ENCODE measurements at places on chromosomes 2 and 18.

DNA sequence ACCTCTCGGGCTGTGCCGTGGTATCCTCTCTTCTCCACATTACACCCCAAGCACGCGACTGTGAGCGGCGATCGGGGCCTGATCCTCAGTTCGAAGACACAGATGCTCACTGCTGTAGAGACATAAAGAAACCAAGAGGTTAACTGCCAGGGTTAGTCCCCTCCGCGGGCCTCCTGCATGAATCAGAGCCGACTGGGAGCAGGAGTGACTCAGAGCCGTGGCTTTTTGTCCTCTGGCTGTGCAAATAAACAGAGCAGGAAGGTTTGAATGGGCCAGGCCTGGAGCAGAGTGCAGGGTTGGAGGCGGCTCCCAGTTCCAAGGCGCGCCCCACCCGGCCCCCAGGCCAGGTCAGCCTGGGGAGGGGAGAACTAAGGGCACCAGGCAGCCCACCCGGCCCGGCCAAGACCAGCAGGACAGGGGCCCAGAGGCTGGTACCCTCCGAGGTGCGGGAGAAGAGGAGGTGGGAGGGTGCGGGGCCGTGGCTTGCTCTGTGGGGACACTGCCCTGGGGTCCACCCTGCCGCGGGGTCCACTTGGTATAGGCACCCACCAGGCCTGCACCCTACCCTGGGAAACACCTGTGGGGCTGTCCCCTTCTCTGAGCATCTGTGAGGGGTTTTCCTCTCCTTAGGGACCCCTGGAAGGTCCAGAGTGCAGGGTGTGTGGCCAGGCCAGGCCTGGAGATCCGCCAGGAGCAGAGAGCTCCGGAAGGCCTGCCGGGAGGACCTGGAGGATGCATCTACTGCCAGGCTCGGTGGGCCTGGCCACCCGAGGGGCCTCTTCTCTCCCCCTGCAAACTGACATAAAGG, 16.5 kb downstream of the TWIST2 start:
- no peak for DNase-seq

- DNase-seq = no peak
Measured at GRCh38 chr18:48957136-48957535, 6.4 kb upstream of the SMAD7 start.

DNA sequence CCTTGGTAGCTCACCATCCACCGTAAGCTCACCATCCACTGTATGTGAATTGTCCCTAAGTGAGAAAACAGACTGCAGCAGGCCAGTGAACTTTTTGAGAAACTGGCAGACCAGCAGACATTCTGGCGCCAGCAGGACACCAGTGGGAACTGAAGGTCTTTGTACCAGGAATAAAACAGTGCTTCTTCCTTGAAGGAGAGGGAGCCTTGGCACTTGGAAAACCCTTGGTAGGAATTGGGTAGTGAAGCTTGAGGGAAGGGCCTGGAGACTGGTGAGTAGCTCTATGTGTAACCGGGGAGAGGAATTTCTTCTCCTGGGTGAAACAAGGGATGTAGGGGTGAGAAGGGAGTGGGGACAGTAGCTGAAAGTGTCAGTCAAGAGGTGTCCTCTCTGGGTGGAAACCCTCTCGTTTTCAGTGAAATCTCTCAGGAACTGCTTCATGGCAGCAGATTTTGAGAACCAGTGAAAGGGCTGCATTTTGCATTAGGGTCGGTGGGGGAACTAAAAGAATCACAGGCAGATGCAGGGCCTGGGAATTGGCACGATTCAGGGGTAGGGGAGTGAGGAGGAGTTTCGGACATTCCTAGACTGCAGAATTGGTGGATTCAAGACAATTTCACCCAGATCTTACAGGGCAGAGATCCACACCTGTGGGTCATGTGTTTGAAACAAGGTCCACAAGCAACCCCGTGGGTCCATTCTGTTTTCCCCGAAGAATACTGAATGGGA, 131.5 kb upstream of the DLX2 start:
- no peak for DNase-seq

GRCh38 chr2:240165034-240165433, 24.6 kb upstream of the OTOS start:
- no peak for DNase-seq

DNA sequence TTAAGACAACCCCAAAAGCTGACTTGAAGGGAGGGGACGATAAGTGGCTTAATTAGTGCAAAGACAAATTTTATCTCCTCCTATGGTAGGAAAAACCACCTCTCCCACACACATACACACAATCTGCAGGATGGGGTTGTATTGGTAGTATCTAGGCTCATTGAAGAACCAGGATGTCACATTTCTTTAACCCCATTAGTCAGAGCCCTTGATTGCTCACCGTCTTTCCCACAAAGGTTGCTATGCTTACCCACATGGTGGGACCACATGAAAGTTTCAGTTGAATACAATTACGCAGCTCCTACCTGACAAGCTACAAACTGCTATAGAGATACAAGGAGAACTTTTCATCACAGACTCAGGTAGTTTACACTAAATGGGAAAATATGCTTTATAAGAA, 765.0 kb upstream of the CELF4 start:
- DNase-seq = no peak

DNA sequence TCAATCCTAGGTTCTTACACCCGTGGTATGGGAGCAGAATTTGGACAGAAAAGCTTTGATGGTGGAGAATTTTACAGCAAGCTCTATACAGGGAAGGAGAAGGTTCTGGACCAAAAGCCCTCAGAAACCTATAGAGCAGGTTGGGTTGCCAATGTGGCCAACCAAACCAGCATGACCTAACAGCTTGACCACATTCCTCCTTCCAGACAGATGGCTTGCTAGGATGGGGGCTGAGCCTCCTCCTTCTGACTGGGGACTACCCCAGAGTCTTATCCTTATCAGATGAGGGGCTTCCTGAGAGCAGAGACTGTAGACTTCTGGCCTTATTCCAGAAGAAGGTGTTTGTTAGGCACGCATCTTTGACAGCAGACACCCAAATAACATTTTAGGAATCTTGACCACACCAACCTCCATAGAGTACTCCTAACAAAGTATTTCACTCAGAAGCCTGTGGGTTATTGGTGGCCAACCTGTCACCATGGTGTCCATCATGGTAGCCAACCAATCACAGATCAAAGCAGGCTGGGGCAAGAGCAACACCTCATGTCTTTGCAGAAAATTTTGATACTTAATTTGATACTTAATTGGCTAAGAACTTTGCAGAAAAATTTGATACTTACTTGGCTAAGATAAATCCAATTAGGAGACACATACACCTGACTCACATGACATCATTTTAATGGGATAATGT, 34.8 kb upstream of the EPAS1 start:
- DNase-seq = no peak

DNA sequence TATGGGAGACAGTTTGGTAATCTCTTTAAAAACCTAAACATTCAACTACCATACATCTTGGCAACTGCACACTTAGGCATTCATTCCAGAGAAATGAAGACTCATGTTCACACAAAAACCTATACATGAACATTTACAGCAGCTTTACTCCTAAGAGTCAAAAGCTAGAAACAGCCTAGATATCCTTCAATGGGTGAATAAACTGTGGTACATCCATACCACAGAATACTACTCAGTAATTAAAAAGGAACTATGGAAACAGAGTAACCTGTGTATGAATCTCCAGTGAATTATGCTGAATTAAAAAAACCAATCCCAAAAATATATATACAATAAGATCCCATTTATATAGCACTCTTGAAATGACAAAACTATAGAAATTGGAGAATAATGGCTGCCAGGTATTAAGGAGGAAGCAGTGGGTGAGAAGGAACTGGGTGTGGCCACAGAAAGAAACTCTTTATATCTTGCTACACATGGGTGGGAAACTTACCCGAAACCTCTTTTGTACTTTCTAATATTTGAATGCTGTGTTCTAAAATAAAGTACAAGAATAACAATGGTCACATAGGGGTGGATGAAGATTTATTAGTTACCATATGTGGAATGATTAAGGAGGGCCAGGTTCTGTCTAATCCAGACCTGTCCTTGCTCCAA, 13.7 kb downstream of the SESTD1 start:
- DNase-seq = no peak

DNA sequence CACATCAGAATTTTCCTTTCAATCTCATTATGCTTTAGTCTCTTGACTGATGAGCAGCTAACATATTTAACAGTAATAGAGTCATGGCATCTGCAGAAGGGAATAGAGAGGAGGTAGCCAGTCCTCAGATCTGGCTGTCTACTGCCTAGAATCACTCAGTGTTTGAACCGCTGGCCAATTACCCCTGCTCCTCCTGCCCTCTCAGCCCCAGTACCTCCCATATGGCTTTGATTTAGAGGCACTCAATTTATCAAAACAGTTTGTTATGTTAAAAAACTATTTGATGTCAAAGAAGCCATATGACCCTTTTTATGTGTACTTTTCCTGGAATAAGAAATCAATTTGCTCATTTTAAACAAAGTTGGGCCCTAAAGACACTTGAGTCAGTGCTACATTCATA, 355.2 kb downstream of the CMPK2 start:
- DNase-seq = no peak

- DNase-seq = no peak
Measured at GRCh38 chr2:212936572-212936971, 214.8 kb downstream of the IKZF2 start.

- no peak for DNase-seq
Measured at GRCh38 chr2:60498127-60498815, 55.2 kb downstream of the BCL11A start.

GRCh38 chr2:163527381-163527780, 208.4 kb downstream of the FIGN start:
- DNase-seq = no peak

GRCh38 chr2:192500550-192501200, 305.9 kb upstream of the TMEFF2 start:
- DNase-seq = no peak

DNA sequence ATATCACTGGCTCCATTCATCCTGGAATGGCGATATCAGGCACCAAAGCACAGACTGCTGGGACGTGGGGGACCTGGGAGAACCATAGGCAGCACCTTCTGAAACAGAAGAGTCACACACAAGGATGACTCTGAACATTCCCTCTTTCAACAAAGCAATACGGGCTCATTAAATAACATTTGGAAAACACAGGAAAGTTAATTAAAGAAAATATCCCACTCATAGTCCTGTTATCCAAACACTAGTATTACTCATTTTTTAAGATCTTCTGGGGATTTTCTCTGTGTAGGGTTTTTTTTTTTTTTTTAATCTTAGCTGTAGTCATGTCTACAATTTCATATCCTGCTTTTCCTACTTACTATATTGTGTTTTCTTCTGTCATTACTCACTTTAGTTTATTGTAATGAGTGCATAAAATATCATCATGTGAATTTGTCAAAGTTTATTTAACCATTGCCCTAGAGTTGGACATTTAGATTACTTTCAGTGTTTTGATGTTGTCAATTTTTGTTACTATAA, 70.0 kb upstream of the SP3 start:
- DNase-seq = no peak

GRCh38 chr2:52859065-52859464, 908.5 kb upstream of the CHAC2 start:
- no peak for DNase-seq

DNA sequence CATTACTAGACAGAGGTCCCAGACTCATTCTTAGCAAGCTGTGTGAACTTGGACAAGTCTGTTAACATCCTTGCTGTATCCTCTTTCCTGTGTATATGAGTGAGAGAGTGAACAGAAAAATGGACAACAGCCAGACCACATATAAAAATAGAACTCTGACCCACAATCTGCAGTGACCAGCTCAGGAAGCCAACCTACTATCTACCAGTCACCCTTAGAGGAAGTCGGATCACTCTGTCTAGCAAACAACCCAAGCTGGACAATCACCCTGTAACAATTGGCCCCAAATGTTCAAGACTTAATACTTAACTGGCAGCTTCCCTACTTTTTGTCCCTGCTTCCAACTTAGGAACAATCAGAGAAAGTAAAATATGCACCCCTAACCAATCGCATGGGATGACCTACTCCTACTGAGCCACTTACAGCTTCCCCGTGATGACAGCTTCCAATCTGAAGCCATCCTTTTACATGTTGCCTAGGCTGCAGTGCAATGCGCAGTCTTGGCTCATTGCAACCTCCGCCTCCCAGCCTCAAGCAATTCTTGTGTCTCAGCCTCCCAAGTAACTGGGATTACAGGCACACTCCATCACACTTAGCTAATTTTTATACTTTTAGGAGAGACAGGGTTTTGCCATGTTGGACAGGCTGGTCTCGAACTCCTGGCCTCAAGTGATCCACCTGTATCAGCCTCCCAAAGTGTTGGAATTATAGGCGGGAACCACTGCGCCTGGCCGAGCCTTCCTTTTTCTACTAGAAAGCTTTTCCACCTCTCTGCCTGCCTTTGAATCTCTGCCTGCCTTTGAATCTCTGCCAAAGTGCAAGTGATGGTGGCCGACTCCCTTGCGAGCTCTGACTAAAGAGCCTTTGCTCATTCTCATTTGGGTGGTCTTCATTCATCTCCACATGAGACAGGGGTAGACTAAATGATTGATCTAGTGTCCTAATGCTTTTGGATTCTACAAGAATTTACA, 158.3 kb upstream of the NDUFV2 start:
- no peak for DNase-seq

GRCh38 chr2:174339561-174340399, 5.0 kb downstream of the SP9 start:
- DNase-seq = no peak

- DNase-seq = no peak
Measured at GRCh38 chr2:219296142-219296541, 13.1 kb downstream of the PTPRN start.

DNA sequence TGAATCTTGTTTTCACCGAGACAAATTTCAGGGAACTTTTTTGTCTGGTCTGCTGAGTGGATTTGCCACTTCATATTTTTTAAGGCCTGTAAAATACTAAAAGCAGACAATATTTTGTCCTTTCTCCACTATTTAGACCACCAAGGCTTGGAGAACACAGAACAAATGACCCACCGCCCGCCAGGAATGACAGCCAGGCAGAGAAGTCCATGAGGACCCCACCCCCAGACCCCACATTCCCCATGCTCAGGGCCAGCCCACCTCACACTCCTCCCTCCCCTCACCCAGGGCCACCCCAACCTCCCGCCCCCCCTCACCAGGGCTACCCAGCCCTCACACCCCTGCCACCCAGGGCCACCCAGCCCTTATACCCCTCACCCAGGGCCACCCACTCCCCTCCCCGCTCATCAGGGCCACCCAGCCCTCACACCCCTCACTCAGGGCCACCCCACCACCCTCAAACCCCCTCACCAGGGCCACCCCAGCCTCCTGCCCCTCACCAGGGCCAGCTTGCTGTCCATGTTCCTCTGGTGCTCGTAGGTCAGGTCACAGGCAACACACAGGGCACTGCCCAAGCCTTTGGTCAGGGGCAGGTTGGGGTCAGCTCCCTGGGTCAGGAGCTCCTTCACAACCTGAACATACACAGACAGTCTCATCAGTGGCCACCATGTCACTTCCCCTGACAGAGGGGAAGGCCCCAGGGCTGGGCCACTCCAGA, 50.6 kb downstream of the ANKMY1 start:
- no peak for DNase-seq

GRCh38 chr2:101152272-101153076, 1.3 kb upstream of the TBC1D8 start:
- DNase-seq = no peak

GRCh38 chr18:79856119-79857007, 58.6 kb downstream of the KCNG2 start:
- no peak for DNase-seq

All from cerebellar nuclear complex (tissue), 1 donor.